ENCODE measurements at places on chromosomes 3 and 15.

DNA sequence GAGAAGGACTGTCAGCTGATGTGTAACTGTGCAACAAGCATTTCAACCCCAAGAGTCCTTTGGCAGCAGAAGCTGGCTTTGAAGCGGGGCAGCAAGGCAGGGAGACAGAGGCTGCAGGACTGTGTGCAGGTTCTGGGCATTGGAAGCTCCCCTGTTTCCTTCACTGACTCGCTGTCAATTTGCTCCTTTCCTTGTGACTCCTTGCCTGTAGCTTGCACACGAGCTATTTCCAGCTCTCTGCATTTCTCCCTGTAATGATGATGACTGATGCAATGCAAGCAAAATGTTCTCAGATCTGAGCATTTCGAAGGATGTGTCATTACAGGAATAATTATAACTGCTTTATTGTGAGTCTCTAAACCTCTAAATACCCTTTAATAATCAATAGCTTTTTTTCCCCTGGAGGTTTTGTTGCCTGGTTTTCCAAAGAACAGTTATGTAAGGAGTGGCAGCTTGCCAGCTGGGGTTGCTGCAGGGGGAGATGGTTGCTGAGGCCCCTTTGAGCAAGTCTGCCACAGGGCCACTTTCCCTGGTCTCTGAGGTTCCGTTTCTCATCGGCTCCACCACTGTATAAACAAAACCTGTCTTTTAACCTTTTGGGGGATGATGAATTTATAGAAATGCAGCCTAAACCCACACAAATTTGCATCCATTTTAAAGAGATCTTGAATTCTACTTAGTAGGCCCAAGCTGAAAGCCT lies 2.8 kb downstream of the APOD start:
- peak; percentile 54 for DNase-seq

GRCh38 chr3:14256561-14257342 lies 78.1 kb downstream of the LSM3 start:
- DNase-seq, result no peak

GRCh38 chr15:84772031-84772430 lies 23.6 kb downstream of the ZNF592 start:
- DNase-seq, result no peak

- no peak for DNase-seq
These were observed 109.9 kb upstream of the BCL6 start for GRCh38 chr3:187855131-187855530.

DNA sequence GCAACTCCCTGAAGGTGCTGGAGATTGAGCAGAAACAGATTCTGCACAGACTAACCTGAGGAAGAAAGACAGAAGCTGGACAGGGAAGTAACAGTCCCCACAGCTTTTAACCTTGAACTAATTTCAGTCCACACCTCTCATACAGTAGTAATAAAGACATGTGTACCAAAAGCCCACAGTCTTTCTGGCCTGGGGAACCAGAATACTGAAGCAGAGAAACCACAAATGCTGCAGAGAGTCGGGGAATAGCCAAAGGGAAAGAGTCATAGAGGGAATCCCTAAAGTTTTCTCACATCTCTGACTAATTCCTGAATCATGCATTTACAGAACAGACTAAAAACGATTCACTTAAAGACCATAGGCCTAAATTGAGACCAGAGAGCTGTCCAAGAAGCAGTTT lies 503.4 kb upstream of the NECTIN3 start:
- no peak for DNase-seq

DNA sequence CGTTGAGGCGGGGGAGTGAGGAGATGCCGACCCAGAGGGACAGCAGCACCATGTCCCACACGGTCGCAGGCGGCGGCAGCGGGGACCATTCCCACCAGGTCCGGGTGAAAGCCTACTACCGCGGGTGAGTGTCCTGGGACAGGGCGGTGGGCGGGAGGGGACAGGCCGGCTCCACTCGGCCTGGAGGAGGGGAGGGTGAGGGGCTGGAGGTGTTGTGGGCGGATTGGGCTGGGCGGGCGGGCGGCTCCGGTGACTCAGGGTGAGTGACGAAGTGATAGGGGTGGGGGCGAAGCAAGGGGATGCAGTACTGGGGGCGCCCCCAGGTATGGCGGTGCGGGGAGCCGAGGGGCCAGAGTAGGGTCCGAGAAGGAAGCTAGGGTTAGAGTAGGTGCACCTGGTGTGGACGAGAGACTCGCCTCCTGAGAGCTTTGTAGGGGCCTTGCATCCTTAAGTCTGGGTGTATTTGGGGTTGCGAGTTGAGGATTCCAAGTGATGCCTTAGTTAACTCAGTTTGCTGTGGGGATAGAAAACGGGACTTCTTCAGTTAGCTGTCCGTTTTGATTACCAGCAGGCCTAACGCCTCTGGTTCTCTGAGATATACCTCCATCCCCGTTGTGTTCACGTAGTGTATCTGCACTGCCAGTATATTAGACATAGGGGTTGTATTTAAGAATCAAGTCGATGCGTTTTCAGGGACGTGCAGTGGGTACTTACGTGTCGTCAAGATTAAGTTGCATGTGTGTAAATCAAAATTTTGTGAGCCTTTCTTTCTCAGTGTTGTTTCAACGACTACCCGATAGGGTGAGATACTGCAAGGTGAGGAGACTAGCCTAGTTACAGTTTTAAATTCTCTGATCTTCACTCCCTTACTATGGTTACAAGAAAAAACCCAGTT lies 670 bp downstream of the PRKCI start:
- DNase-seq, result peak; percentile 36

All from anterior cingulate cortex (tissue), 58 donors.